GM10248 (cell line): ENCODE measurements at places on chromosomes 6 and 20.

DNA sequence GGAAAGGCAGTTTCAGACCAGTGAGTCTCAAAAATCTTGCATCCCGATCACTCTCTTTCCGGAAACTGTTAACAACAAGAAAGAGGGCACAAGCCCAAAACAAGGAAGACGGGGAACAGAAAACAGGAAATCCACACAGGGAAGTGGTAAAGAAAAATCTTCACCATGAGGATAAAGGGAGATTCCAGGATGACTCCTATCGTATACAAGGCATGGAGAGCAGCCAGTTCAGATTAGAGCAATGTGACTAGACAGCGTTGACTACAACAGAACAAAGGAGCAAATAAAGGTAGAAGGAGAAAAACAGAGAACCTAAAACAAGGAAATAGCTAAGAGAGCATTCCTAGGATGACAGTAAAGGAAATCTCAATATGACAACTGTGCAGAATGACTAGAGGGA is 26.5 kb downstream of the VNN1 start:
- no peak for DNase-seq

DNA sequence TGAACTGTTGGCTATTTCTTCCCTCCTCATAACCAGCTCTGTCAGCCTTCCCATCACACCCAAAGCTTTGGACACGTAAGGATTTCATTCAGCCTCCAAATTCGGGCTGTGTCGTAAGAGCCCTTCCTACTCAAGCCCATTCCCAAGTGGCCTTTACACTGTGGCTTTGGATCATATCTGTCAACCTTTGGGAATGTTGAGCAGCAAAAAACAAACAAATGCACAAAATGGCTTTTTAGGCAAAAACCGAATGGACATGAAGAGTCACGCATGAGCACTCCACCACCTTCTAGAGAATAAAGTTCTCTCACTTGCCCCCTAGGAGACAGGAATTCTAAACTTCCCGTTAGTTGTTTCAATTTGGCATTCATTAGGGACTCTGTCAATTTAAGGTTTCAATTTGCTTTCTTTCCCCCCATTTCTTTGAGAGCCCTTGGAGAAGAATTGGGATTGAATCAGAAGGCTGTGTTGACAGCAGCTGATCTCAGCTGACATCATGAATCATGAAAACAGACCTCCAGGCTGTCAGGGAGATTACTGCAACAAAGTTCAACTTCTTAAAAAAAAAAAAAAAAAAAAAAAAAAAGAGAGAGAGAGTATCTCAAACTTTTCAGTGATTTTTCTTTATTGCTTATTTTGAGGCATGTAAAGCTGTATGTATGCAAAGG is 110.3 kb downstream of the BCAS1 start:
- no peak for DNase-seq

DNA sequence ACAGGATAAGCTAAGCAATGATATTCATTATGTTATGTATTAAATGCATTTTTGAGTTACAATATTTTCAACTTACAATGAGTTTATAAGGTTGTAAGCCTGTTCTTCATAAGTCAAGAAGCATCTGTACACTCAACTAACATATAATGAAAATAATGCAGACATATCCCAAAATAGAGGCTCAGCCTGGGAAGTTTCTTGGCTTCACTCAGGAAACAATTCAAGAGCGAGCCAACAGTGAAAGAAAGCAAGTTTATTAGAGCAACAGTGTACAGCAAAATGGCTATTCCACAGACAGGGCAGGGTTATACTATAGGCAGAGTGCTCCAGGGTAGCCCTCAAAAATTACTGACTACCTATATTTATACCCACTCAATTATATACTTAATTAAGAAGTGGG is 1581.8 kb downstream of the HACE1 start:
- no peak for DNase-seq

DNA sequence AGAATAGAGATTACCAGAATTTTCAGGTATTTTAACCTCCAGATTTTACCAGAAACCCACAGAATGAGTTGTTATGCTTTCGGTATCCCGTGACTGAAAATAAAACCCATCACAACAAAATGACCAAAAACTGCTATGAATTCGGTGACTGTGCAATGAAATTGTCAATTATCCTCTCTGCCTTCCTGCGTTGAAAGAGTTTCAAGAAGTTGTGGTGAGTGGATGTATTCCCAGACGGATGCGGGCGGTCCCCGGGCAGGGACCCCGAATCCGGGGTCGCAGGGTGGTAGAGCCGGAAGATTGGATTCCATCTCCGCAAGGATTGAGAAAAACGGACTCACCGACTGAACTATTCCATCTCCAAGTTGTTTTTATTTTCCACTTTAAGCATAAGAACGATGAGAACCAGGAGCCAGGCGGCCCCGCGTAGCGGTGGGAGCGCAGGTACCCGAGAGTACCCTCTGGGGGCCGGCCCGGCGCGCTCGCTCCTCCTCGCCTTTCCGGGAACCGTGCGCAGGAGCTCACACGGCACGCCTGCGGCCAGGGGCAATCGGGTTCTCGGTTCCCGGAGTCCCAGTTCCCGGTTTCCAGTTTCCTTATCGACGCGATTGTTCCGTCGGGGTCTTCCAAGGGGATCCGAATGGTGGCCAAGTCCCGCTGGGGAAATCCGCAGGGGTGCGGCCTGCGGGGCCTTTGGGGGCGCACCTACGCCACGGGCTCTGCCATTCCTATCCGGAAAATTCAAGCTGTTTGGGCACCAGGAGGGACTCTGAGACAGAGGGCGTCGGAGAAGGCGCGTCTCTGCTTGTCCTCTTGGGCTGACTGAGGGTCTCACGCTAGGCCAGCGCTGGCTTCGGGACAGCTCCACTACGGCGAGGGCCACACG is 104.9 kb upstream of the PRDM1 start:
- DNase-seq = peak; percentile 25

DNA sequence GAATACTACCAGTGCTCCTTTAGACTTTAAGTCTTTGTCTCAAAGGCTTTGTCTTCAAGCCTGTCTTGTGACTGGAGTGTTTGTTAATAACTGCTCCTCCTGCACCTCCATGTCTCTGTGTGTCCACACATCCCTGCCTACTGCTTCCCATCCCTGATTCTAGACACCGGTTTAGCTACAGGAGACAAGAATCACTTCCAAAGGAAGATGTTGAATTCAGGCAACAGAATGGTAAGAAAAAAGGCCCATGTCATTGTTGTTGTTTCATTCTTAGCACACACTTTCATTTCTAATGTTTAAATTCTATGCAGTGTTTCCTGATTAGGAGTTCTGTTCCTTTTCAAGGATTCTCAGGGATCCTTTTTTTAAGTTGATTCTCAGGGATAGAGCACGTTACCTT is 293.6 kb upstream of the STXBP5 start:
- no peak for DNase-seq

- DNase-seq = no peak
These were observed 111.2 kb upstream of the CST7 start for GRCh38 chr20:24837781-24838450.

DNA sequence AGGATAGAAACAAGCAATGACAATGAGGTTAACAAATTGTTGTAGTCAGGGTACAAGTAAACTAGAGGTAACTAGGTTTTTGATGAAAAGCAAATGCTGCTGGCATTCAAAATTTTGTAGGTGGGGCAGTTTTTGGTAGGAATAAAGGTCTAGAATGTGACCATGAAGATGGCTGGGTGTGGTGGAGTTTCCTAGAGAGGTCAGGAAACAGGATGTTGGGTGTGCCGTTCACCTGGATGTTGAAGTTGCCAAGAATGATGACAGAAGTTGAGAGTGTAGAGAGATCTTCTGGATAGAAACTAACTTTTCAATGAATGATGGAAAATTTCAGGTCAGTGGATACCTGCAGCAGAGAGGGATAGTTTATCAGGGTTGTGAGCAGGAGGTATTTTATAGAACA is 22.7 kb downstream of the MAPK14 start:
- no peak for DNase-seq

- no peak for DNase-seq
These were observed 125.3 kb upstream of the SPACA1 start for GRCh38 chr6:87922196-87922946.

- DNase-seq = no peak
These were observed 143.1 kb upstream of the INSM1 start for GRCh38 chr20:20224806-20225205.

- DNase-seq = no peak
These were observed 24.8 kb downstream of the GNAS start for GRCh38 chr20:58877050-58877975.

DNA sequence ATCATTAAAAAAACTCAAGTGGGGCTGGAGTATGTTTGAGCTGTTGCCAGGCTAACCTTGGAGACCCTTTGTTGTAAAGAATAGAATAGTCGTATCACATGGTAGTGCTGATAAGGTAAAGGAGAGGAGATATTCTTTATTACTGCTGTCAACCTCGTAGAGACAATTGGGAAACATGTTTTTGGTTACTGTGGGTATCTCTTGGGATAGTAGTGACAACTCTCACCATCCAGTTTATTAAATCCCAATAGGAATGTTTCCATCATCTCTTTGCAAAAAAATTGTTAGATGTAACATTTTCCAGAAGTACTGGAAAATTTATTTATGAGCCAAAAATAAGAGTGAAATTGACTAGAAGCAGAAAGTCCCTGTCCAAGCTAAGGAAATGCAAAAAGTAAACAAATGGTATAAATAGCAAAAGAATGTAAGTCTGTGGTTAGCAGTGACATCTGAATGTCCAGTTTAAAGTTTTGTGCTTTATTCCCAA is 829.3 kb upstream of the CITED2 start:
- DNase-seq = no peak

DNA sequence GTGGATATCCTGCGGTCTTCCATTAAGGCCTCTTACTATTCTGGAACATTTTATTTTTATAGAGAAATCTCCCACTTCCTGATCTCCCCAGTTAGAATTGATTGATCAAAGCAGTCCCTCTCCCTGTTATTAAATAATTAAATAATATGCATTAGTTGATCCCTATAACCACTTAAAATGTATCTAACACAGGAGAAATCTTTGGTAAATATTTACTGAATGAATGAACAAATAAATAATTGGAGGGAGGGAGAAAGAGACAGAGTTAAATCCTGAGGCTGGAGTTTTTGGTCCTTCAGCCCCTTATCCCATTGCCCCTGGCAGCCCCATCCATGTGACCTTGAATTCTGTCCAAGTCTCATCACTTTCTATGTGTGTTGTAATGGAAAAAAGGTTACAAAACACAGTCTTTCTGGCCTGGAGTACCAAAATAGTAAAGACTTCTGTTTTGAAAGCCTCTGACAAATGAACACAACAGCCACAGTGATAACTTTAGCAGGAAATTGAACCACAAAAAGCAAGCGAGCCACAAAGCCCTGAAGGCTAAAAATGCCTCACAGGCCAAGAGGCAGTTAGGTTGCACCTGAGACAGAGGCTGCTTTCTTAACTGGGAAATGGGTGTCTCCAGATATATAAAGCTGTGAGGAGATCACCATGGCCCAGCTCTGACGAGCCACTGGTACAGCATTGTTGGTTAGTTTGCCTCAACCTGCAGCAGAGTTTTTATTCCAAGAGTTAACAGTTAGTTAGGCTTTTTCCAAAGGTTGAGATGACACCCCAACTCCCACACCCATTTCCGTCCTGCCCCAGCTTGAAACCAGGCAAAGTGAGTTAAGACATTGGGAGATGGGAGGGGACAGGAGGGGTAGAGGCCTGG is 11.3 kb downstream of the NT5E start:
- peak; percentile 51 for DNase-seq

DNA sequence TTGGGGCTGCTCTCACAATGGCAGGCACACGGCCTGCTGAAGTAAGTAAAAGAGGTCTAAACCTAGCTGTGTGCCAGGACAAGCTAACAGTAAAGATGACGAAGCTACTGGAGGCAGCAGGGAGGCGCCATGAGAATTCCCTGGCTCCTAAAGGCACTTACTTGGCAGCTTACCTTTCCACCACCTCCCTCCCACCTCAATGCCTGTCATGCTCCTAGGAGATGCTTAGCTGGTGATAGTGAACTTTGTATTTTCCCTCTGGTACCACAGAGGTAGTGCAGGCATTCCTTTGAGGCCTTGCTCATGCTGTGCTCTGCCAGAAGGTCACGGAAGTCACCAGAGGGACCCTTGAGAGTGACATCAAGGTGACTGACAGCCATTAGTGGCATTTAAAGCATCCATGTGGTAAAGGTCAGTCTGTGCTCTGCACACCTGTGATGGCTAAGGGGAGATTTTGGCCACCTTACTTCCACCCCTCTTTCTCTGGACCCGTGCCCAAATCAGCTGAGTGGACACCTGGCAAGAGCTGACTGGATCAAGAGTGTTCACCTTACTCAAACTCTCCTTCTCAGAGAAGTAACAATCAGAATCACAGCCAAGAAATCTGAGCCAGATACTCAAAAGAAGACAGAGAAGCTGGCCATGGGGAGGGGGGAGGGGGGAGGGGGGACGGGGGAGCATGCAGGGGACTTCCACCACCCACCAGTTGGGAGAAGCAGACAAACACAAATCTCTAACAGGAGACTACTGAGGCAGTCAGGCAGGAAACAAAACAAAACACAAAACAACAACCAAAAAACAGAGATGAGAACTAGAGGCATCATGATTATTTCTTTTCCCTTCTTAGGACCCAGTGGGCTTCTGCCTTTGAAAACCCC is 2.9 kb downstream of the FKBP1A start:
- no peak for DNase-seq

DNA sequence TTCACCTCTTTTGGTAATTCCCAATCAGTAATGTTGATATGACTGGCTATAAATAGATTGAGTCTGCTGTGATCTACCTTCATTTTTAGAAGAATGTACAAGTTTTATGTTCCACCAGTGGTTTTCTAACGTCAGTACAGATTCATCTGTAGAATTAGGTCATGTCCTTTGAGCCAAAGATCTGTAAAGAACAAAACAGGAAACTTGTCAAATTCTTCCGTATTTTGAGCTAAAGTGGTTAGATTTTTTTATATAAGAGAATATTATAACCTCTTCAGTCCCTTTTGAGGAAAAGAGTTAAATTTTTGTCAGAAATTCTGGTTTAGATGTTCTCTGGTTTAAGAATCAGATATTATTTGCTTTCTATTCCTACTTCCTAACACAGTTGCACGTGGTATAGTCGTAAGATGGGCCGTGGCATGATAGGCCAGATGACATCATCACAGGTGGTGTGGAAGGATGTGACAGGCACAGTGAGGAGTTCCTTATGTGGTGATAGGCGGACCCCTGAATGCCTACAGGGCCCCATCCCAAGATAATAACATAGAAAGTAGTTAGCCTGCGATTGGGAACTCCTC is 62.3 kb downstream of the SNX9 start:
- DNase-seq = no peak

GRCh38 chr20:23565503-23566045 is 2.7 kb downstream of the CST9L start:
- no peak for DNase-seq
